ENCODE measurements at places on chromosomes 4 and X. TPM values are rescaled to one million over a fixed set of nuclear protein-coding genes. Genes with fewer than 3 reads are reported as not detected.
A peak's percentile ranks its signal among the peaks of the same experiment; 100 is the strongest.

The PRDM5 gene
- 40.4 TPM for total RNA-seq

The ATOH1 gene
- total RNA-seq = 0.69 TPM

- DNase-seq = no peak
Observed at GRCh38 chr4:177283167-177283566, 26.5 kb upstream of the NEIL3 start.

DNA sequence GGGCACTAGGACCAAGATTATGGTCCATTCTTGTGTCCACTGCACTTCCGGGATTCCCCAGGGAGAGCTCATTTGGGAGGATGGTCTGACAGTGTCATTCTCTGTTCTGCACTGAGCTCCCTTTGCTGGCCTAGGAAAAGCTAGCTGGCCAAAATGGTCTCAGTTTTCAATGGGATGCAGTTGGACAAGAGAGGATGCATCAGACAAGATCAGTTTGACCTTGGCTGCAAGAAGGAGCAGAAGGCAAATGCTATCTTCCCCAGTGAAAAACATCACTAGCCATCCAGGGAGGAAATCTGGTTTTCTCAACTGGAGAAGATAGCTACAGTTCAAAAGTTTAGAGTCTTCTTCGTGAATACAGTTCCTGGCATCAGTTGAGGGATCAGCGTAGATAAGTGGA is 221.1 kb downstream of the PTTG2 start:
- no peak for DNase-seq

DNA sequence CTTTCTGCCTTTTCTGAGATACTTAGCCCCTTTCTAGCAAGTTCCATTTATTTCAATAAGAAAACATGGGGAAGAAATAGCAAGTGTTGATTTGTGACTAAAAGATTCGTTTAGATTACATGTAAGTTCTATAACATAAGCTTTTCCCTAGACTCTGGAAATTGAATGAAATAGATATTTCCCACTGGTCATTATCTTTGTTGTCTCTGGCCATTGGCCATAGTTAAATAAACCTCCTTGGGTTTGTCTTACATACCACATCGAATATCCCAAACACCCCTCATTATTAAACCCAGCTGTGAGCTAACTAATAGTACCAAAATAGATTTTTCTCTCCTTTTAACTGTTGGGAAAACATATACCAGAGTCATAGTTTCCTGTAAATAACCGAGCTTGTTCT is 534.8 kb downstream of the IQCM start:
- DNase-seq = no peak

DNA sequence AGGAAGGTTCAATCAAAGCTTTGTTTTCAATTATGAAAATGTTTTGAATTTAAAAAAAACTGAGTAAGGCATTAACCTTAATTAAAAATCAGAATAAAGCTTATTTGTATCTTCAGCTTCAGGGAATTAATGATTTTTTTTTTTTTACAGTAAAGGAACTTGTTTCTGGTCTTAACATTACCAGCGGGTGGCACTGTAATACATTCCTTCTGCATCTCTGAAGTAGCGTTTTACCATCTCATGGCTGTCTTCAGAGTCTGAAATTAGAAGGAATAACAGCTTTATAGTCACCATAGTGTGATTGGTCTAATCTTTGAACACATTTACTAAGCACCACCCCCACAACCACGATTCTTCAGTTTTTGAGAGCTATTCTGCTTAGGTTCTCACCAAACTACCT is 102.6 kb downstream of the IL1RAPL2 start:
- peak; percentile 33 for DNase-seq

The PAGE4 gene
- total RNA-seq = not detected

The CLIC2 gene
- 0.56 TPM for total RNA-seq

DNA sequence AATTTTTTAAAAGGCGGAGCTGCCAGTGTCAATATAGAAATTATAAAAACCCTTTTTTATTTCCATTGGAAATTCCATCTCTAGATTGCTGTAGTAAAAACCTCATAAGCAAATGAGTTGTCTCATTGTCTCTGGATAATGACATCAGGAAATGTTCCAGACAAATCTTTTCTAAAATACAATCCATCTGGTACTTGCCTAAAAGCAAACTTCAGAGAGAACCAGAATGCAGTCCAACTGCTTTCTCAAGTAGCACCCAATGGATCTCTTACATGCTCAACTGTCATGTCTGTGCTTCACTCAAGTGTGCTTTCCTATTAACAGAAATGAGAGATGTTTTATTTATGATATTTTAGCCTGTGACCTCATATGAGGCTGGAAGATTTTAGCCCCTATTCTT is 399.6 kb upstream of the NDST3 start:
- DNase-seq = no peak

The GPM6B gene
- total RNA-seq = 95.4 TPM

- DNase-seq = no peak
Observed at GRCh38 chr4:1490654-1491327, 84.5 kb upstream of the NKX1-1 start.

The RHOXF2 gene
- not detected for total RNA-seq

DNA sequence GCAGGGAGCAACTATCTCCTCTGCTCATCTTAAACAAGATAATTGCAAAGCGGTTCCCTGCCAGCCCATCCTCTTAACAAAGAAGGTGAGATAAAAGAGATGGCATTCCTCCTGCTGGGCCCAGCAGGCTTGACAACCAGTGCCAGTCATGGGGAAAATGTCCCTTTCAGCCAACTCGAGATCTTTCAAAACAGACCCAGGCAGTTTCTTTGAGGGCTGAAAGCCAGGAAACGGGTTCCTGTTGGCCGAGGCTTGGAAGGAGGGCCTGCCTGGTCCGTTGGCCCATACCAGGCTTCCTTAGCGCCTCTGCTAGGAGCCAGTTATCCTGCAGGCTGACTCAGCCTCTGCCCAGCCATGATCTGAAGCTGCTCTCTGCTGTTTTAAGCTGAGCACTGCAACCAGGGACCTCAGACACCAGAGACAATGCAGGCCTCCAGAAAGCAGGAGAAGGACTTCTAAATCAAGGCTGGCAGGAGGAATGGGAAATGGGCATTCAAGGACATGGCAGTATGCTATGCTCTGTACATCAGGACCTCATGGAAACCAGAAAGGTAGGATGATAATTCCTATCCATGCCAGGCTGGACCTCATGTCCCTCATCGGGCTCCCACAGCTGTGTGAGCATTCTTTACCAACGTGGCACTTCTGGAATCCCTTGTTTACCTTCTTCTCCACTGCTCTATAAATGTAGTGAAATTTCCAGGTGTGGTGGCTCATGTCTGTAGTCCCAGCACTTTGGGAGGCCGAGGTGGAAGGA is 42.4 kb upstream of the SLC2A9 start:
- DNase-seq = peak; percentile 65

The STATH gene
- not detected for total RNA-seq

DNA sequence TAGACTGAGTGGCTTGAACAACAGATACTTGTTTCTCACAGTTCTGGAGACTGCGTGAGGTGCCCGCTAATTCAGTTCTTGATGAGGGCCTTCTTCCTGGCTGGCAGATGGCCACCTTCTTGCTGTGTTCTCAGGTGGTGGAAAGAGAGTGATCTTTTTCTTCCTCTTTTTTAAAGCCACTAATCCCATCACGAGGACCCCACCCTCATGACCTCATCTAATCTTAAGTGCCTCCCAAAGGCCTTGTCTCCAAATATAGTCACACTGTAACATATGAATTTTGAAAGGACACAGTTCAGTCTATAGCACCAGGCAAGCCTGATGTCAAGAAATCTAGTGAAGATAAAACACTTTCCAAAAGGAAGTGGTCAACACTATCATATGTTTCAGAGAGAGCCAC is 12.4 kb downstream of the VAMP7 start:
- DNase-seq = no peak

DNA sequence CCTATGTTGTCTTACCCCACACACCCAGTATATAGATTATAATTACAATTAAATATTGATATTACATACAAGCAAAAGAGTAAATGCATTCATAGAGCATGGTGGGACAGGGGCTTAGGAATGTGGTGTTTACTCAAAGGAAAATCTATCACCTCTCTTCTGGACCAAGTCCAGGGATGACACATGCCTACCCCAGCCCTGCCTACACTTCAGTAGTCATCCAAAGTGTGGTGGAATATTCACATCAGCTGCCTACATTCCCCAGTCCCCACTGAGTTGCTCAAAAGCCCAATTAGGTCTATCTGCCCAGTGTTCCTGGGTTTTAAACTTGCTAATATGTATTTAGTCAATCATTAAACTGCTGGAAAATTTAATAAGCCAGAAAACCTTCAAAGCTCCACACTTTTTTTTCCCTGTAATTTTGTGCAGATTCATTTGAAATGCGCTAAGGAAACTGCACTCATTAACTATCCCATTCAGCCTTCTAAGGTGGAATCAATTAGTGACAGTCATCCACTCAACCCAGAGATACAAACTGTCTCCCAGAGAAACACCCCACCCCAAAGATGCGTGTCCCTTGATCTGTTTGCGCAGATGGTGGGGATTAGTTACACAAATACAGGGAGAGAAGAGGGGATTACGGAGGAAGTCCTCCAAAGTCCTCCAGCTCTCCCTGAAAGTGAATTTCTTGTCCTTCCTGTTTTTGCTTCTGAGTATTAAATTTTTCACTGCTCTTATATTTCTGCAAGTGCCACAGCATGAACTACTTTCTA is 91.7 kb upstream of the KDR start:
- DNase-seq = no peak

GRCh38 chrX:69182818-69183380 is 17.6 kb upstream of the PJA1 start:
- DNase-seq = no peak

The TMEM31 gene
- total RNA-seq = not detected

GRCh38 chr4:51906167-51906958 is 63.4 kb downstream of the DCUN1D4 start:
- no peak for DNase-seq

DNA sequence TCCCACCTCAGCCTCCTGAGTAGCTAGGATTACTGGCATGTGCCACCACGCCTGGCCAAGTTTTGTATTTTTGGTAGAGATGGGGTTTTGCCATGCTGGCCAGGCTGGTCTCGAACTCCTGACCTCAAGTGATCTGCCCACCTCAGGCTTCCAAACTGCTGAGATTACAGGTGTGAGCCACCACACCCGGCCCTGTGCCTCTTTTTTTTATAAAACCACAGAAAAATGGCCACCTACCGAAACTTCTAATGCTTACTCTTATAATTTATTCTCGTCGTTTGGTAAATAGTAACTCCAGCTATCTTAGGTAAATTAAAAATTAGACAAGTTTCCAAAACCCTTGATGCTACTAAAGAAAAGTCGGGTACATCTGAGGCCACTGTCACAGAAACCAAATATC is 54.4 kb downstream of the IRF2 start:
- DNase-seq = no peak

DNA sequence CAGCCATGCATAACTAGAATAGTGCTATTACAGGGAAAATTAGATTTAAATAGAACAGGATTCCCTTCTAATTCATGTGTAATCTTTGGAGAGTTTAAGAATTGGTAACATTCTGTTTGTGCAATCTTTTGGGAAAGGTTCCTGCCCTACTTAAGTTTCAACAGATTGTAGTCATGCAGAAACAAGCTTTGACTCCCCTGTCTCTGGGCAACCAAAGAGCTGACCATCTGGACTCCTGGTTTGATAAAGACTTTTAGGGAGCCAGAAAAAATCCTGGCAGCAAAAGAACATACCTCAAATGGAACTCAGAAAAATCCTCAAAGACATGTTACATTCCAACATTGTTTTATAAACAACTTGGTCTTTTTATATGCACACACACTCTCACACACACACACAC is 191.1 kb upstream of the NEIL3 start:
- no peak for DNase-seq

GRCh38 chrX:153382563-153383482 is 18.3 kb downstream of the PNMA6E start:
- DNase-seq = no peak

The AMBN gene
- total RNA-seq = not detected

The ADAD1 gene
- total RNA-seq = not detected

GRCh38 chr4:1109898-1110506 is 3.4 kb downstream of the RNF212 start:
- no peak for DNase-seq

- no peak for DNase-seq
Observed at GRCh38 chr4:145132511-145133098, 34.5 kb downstream of the ABCE1 start.

DNA sequence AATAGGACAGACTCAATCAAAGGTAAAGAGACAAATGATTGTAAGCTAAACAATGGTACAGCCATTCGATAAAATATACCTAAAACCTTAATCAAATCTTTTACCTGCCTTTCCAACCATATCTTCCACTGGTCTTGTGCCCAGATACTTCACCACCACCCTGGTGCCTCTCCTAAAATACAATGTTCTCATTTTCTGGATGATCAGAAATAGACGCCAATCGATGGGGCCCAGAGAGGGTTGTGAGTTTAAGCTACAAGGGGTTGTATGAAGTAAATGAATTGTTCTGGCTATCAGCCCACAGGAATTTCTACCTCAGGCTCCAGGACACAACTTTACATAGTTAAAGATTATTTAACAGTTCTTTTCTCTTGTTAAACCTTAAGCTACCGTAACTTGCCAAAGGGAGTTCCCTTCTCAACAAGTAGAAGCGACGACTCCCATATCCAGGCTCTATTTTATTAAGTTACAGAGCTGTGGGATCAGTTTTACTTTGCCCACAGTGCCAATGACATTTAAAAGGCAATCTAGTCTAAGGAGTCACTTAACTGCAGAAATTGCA is 99.1 kb downstream of the CHRNA9 start:
- peak; percentile 30 for DNase-seq

DNA sequence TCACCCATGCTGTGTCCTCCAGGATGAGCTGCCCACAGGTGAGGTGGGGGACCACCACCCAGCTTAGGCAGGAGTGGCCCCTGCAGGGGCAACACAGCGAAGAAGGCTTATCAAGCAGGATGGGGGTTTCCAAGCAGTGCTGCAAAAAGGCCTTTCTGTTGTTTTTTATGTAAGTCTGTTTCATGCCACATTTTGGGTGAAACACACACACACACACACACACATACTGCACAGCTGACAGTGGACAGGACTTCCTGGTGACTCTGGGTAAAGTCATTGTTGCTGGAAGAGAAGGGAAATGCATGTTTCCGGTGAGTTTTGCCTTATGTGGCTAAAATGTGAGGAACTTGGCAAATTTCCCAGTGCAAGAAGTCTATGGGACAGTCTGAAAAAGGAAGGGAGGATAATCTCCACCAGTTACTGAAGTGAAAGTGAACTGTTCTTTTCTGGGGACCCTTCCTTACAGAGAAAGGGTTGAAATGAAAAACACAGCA is 119.2 kb downstream of the IRF2 start:
- DNase-seq = no peak

- no peak for DNase-seq
Observed at GRCh38 chr4:39320381-39321115, 45.6 kb downstream of the RFC1 start.

DNA sequence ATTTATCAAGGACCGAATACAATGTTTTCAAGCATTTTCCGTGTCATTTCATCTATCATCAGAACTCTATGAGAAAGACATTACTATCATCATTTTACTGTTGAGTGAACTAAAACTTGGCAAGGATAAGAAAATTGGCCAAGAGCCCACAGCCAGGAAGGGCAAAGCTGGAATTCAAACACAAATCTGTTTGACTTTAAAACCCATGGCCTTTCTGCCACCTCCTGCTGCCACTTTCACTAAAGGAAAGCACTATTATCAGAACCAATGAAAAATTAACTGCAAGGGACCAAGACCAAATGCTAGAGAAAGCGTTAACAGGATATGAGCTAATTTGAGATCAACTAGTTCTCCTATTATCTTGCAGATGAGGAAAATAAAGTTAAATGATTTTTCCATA is 2759.2 kb downstream of the ARAP2 start:
- DNase-seq = no peak
